ENCODE measurements at places on chromosomes 5 and 9.
A peak's percentile ranks its signal among the peaks of the same experiment; 100 is the strongest.

- no peak for DNase-seq
Observed at GRCh38 chr5:33205727-33206410, 234.9 kb upstream of the TARS1 start.

DNA sequence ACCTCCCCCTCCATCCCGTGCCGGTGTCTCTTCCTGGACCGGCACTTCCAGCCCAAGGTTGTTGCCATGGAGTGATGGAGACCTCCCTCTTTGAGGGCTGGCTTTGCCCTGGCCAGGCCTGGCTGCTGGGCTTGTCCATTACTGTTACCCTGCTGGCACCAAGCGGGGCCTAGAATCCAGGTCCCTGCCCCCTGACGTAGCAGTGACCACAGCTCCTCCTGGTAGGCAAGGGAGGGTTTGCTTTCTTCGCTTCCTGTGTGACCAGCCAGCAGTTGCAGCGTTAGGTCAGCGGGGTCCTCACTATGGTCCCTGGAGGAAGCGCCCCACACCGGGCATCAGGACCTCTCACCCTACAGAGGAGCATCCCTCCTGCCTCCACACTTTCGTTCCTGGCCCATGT is 146.7 kb upstream of the COL5A1 start:
- DNase-seq, result no peak

GRCh38 chr9:115923410-115923809 is 230.2 kb upstream of the PAPPA start:
- no peak for DNase-seq

- DNase-seq, result no peak
Observed at GRCh38 chr5:31614151-31615020, 24.5 kb upstream of the PDZD2 start.

- no peak for DNase-seq
Observed at GRCh38 chr5:32319926-32320543, 7.3 kb upstream of the MTMR12 start.

GRCh38 chr9:36822201-36822600 is 211.9 kb downstream of the PAX5 start:
- DNase-seq, result no peak

DNA sequence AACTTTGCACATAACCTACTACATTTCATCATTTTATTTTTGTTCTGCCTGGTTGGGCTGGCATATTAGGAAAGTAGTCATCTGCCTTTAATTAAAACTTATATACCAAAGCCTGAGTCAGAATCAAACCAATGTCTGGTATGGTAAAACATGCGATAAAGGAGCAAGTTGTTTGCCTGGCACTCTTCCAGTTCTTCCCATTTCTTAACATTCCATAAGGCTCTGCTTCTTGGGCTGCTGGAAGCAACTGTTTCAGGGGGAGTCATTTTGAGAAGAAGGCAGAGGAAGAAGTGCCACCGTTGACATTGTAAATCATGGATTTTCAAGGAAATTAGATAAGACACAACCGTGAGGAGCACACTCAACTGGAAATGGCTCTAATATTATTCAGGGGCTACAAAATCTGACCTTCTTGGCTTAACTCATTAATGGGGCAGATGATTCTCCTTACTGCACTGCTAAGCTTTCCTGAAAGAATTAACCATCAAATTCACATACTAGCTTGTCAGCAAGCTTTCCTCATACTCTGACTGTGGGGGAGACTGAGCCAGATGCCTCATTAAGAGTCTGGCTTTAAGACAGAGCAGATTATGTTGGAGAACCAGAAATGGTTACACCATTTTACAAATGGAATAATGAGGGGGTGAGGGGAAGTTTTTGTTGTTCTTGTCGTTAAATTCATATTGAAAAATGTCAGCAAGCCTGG is 391.0 kb downstream of the TMEM232 start:
- DNase-seq, result no peak

DNA sequence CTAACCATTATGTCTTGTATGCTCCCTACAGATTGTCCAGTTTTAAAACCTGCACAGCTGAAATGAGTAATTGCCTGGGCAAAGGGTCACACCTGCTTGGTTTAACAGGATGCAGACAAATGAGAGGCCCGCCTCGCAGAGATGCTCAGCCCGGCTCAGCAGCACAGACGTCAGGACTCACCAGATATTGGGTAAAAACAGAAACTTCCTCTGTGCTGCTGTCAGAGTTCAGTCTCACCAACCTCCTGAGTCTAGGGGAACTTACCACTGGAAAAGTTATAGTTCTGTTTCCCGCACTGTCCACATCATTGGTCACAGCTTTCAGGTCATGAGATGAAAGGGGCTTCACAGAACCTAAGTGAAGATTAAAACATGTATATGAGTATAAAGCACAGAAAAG is 152.5 kb downstream of the ESM1 start:
- DNase-seq, result no peak

DNA sequence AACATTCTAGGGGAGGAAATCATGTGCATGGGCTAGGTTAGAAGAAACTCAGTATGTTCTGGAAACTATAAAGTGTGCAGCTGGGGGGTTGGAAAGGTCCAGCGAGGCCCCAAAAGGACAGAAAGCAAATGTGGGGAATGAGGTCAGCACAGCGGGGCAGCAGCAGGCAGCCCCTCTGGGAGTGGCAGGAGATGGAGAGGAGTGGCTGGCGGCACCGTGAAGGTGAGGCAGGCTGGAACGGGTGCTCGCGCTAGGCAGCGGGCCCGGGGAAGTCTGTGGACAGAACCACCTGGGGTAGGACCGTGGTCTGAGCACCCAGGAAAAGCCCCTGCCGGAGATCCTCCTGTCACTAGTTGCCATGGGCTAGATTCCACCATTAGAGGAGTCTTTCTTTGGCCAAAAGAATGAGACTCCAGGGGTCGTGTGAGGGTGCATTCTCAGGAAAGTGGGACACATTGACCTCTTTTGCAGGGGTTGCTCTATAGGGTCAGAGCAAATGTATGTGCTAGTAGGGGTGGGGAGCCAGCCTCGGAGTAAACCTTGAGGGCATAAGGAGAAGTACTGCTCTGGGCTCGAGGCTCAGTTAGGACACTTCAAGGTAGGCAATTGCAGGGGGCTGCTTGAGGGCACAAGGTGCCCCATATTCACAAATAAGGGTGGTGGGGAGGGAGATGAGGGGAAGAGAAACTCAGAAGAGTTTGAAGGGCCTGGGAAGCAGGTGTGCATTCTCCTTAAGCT is 61.2 kb downstream of the IL6ST start:
- DNase-seq, result no peak

- DNase-seq, result no peak
Observed at GRCh38 chr9:130193103-130193502, 20.9 kb downstream of the NCS1 start.

- DNase-seq, result no peak
Observed at GRCh38 chr9:109865521-109865920, 85.5 kb downstream of the PALM2AKAP2 start.

DNA sequence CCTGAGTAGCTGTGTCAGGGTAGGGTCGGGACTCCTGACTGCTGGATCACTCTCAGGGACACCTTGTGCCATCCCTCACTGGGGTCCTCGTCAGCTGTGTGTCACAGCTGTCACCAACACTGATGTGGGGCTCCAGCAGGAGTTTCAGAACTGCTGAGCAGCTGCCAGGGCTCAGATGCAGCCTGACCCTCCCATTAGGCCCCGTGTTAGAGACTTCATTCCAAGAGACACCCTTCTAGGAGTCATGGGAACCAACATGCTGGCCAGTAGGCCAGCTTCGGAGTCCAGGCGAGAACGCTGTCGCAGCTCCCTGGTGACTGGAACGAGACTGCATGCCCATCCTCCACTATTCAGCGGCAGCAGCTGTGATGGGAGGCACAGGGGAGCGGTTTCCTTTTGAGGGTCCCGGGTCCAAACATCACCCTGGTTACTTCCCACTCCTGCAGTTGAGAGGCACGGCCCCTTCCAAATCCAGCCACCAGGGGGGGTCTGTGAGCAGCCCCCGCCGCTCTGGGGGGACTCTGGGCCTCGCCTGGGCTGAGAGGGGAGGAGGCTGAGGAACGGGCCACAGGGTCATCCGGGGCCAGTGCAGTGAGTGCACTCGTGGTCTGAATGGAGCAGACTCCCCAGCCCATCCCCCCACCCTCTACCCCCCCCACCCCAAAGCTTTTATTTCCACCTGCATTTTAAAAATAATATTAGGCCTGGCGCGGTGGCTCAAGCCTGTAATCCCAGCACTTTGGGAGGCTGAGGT is 12.6 kb upstream of the TCF7 start:
- DNase-seq, result no peak

DNA sequence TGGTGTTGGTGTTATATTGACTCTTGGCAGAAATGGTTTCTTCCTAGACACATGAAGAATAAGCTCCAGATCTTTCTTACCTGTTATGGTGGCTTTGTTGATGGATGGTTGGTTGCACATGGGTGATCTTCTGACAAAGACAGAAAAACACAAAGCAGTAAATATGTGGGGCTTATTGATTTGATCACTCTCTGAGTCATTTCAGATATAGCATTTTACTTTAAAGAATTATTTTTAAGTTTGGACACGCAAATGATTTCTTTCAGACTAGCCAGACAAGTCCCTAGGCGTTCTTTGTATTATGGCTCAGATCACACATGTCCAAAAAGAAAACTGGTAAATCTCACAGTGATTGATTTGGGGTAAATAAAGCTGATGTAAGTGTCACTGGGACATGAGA is 597.6 kb downstream of the RAB3C start:
- no peak for DNase-seq

- no peak for DNase-seq
Observed at GRCh38 chr9:7578951-7579350, 220.6 kb downstream of the DMAC1 start.

- DNase-seq, result no peak
Observed at GRCh38 chr5:166994226-166994625, 1297.2 kb upstream of the WWC1 start.

- no peak for DNase-seq
Observed at GRCh38 chr5:88672644-88673252, 210.2 kb downstream of the MEF2C start.

- peak; percentile 46 for DNase-seq
Observed at GRCh38 chr5:2303431-2304100, 420.8 kb upstream of the IRX4 start.

- DNase-seq, result no peak
Observed at GRCh38 chr5:159732220-159732619, 184.1 kb upstream of the ADRA1B start.

DNA sequence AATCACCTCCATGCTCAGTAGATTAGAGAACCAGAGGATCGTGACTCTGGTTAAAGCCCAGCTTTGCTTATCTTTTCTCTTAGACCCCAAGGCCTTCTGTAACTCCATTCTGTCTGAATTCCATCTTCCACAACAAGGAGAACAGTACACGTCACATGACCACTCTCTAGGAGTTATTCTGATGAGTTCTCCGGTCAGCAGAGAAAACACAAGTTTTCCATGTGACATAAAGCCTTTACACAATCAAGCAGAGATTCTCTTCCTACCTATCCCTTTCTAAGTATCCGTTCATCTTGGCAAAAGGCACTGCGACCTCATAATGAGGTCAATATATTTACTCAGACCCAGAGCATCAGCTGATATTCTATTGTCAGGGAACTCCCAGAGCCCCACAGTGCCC is 112.3 kb downstream of the TRPM6 start:
- DNase-seq, result no peak

DNA sequence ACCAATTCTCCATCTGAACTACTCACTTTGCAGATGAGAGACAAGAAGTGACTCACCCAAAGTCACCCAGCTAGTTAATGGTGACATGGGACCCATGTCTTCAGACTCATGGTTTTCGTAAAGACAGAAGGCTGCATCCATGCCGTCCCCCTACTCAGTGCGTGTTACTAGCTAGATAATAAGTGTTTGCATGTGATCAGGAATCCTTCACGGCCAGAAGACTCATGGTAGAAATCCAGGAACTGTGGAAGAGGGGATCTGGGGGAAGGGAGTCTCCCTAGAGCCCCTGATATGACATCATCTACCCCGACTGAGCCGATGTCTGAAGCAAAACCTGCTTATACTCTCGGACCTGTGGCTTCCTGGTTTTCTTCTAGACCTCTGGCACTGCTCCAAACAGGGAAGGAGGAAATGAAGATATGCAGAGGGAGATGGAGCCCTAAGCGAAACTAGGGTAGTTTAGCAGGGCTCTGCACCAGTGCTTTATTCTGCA is 3.3 kb downstream of the RNF183 start:
- no peak for DNase-seq

- DNase-seq, result no peak
Observed at GRCh38 chr9:36007852-36008251, 28.9 kb upstream of the RECK start.

DNA sequence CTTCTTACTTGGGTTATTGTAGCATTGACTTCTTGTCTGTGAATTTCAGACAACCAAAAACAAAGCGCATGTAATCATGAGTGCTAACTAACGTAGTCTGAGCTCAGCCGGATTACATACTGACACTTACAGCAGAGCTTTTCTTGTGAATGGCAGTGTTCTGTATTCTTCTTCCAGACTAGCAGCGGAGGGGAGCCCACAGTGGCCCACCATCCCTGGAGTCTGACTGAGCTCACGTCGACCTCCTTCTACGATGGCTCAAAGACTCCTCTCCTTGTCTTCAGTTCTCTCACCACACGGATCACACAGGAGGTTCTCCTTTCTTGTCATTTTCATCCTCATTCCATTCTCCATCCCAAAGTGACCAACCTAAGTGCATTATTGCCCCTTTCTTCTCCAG is 211.4 kb downstream of the CHSY3 start:
- no peak for DNase-seq

DNA sequence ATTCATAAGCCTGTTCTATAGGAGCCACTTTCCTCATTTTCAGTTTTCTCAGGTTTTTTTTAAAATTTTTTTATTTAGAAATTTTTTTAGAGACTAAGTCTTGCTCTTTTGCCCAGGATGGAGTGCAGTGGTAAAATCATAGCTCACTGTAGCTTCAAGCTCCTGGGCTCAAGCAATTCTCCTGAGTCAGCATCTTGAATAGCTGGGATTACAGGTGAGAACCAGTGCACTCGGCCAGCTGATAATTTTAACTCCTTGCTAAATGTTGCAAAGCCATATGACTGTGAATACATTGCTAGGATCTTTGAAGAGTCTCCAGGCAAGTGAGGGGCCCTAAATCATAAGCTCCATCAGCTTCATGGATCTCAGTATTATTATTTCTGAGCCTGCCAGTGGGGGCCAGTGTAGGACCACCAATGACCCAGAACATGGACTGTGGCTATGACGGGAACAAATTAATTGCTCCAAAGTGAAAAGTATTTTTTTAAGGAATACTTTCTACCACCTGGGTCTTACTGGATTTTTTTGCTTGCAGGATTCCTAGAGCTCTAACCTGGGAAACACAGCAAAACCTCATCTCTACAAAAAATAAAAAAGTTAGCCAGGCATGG is 5.7 kb upstream of the GAPVD1 start:
- no peak for DNase-seq
